ENCODE measurements at places on chromosomes 3 and 15. TPM values are rescaled to one million over a fixed set of nuclear protein-coding genes. Genes with fewer than 3 reads are reported as not detected.

CLDN11 gene
- 111 TPM for total RNA-seq

SLC12A1 gene
- not detected for total RNA-seq

- DNase-seq, result no peak
These were observed 42.1 kb downstream of the ZBTB38 start for GRCh38 chr3:141410408-141410807.

DNA sequence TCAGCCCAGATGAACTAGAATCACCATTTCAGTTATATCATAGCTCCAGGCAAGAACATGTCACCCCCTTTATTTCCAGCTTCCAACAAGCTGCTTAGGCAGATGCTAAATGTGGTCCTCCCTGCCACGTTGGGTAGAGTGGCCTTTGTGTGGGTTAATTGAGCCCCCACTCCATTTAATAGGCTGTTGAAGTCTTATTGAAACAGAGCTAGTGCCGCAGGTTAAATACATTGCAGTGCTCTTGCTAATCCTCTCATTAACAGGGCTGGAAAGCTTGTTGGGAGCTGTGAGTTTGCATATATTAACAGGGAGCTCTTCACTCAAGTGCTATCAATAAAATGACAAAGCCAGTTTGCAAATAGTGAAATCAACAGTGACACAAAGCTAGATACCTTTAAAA, 248.4 kb upstream of the CMC1 start:
- DNase-seq, result no peak

GRCh38 chr3:47892286-47893040, 89.5 kb downstream of the DHX30 start:
- DNase-seq, result no peak

Data from glomerular endothelial cell (primary cell).